Osteoblast (primary cell): ENCODE measurements at places on chromosomes 5 and 9. TPM values are rescaled to one million over a fixed set of nuclear protein-coding genes. Genes with fewer than 3 reads are reported as not detected.

Gene SERF1A
- total RNA-seq = 8.3 and 14.1 TPM in 2 replicates

Gene PKD2L2
- under 0.01 TPM in 1 of 2 replicates, not detected in the other for total RNA-seq

Gene MLANA
- under 0.01 TPM in 1 of 2 replicates, not detected in the other for total RNA-seq

Gene CREB3
- 56.6 and 64.8 TPM in 2 replicates for total RNA-seq

Gene ZDHHC11
- total RNA-seq = 1.2 and 1.8 TPM in 2 replicates

Gene TMEM215
- total RNA-seq = not detected in 2 replicates

Gene F12
- total RNA-seq = not detected in 2 replicates

Gene EQTN
- total RNA-seq = not detected in 2 replicates

Gene AK8
- 0.59 and 1.1 TPM in 2 replicates for total RNA-seq

Gene GLIPR2
- total RNA-seq = 33.3 and 38.4 TPM in 2 replicates

Gene LCN15
- not detected in 2 replicates for total RNA-seq

Gene CCL27
- total RNA-seq = 0.36 TPM in 1 of 2 replicates, not detected in the other

Gene DIPK1B
- total RNA-seq = not detected in 2 replicates

Gene TMEM174
- total RNA-seq = not detected in 2 replicates

Gene NEUROG1
- not detected in 2 replicates for total RNA-seq

Gene DEPDC1B
- 1.4 and 1.8 TPM in 2 replicates for total RNA-seq

Gene ERAP2
- 5.6 and 84.7 TPM in 2 replicates for total RNA-seq

Gene TERT
- total RNA-seq = not detected in 2 replicates

Gene FBP1
- total RNA-seq = 0.72 TPM in 1 of 2 replicates, not detected in the other

Gene FBLL1
- 0.36 and 1.2 TPM in 2 replicates for total RNA-seq

Gene MAML1
- 12.4 and 14.1 TPM in 2 replicates for total RNA-seq

Gene ELOVL7
- under 0.01 TPM in 2 replicates for total RNA-seq

Gene C6
- under 0.01 TPM in 1 of 2 replicates, not detected in the other for total RNA-seq

Gene WDR38
- not detected in 2 replicates for total RNA-seq

Gene NFIL3
- 26.1 and 28.3 TPM in 2 replicates for total RNA-seq

Gene MAMDC2
- total RNA-seq = 1.4 and 1.5 TPM in 2 replicates

Gene SLCO6A1
- total RNA-seq = not detected in 2 replicates

Gene MARCHF3
- 2.2 and 3.5 TPM in 2 replicates for total RNA-seq

Gene ANKRD31
- total RNA-seq = 0.29 and 0.36 TPM in 2 replicates

Gene ZBED3
- total RNA-seq = 1.1 and 4.7 TPM in 2 replicates

Gene NUTM2G
- not detected in 2 replicates for total RNA-seq

Gene FAM81B
- total RNA-seq = not detected in 2 replicates

Gene BARX1
- 8.5 and 15.6 TPM in 2 replicates for total RNA-seq

Gene NTRK2
- 3.3 and 5.6 TPM in 2 replicates for total RNA-seq

Gene C5orf58
- total RNA-seq = not detected in 2 replicates

Gene POLK
- total RNA-seq = 34.7 and 36.8 TPM in 2 replicates

Gene CTNNA1
- 432 and 448 TPM in 2 replicates for total RNA-seq

Gene PMPCA
- total RNA-seq = 36.8 and 39.1 TPM in 2 replicates

Gene PCDHGA10
- total RNA-seq = 23.2 and 24.8 TPM in 2 replicates

Gene ZNG1F
- 5.9 and 7.2 TPM in 2 replicates for total RNA-seq

Gene SPOCK1
- 221 and 231 TPM in 2 replicates for total RNA-seq

Gene FOXD4L3
- total RNA-seq = under 0.01 TPM in 1 of 2 replicates, not detected in the other

Gene ABO
- not detected in 2 replicates for total RNA-seq

Gene TJP2
- 28.6 and 30.4 TPM in 2 replicates for total RNA-seq

Gene ALDH1A1
- 0.29 and 0.36 TPM in 2 replicates for total RNA-seq

Gene N4BP3
- under 0.01 TPM in 2 replicates for total RNA-seq

Gene PRR16
- 30.4 and 36.2 TPM in 2 replicates for total RNA-seq

Gene SV2C
- not detected in 2 replicates for total RNA-seq

Gene STPG3
- 0.36 TPM in 1 of 2 replicates, not detected in the other for total RNA-seq

Gene ACTBL2
- total RNA-seq = not detected in 2 replicates

Gene KLF9
- total RNA-seq = 46.9 and 51.8 TPM in 2 replicates

Gene CDK5RAP2
- 52.2 and 59.7 TPM in 2 replicates for total RNA-seq

Gene DNM1
- total RNA-seq = 3.6 and 6.5 TPM in 2 replicates

Gene SHOC1
- total RNA-seq = under 0.01 TPM in 2 replicates

Gene ABL1
- total RNA-seq = 92.2 and 94.8 TPM in 2 replicates

Gene NME5
- total RNA-seq = 5.9 and 6.5 TPM in 2 replicates

Gene CARTPT
- total RNA-seq = not detected in 2 replicates

Gene MCCC2
- 24.8 and 28.2 TPM in 2 replicates for total RNA-seq
